Activated CD4-positive, CD25-positive, alpha-beta regulatory T cell treated with anti-CD3 and anti-CD28 coated beads, Interleukin-2, amount 50 U/mL, for 16 hours (primary cell): ENCODE measurements at places on chromosomes 1 and 21.

DNA sequence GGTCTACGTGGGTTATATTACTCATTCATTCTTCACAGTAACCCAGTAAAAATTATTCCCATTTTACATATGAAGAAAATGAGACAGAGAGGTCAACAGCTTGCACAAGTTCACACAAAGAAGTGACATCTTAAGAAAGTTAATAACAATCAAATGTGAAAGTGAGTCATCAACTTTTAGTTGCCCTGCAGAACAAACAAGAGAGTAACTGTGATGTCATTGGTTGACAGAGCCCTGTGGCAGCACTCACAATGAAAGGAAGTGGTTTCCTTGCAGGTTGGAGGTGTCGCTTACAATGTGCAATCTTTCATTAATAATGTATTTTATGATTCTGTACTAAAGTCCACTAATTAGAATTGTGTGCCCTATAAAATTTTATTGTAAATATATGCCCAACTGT lies 369.6 kb downstream of the RYR2 start:
- no peak for DNase-seq

- no peak for DNase-seq
These were observed 16.1 kb upstream of the LRRC3 start for GRCh38 chr21:44439211-44439600.

GRCh38 chr1:200226969-200227303 lies 182.9 kb downstream of the ZNF281 start:
- DNase-seq: no peak

- DNase-seq: no peak
These were observed at the start of gene FHAD1 for GRCh38 chr1:15246960-15247614. FHAD1 (plus strand) TSS chr1:15247223; CDS start chr1:15251785, 4,562 bp downstream.

GRCh38 chr1:6373961-6374720 lies 19.4 kb downstream of the ACOT7 start:
- no peak for DNase-seq

DNA sequence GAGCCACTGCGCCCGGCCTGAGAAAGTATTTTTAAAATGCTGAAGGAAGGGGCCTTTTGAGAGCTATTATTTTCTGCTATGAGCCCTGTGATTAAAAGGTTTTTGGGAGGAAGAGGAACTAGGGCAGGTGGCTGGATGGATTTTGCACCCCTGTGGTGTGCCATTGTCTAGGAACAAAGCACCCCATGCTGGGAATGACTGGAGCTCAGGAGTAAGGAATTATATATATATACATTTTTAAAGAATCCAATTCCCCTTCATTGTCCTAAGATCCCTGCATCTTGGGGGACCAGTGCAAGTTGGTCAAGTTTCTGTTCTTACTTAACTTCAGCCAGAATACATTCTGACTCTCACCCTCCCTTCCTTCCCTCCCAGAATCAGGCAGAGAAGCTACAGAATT lies 91.6 kb downstream of the ZNF648 start:
- no peak for DNase-seq

GRCh38 chr1:155794605-155795245 lies 62.3 kb downstream of the GON4L start:
- no peak for DNase-seq

- no peak for DNase-seq
These were observed 272.7 kb downstream of the FAM72C start for GRCh38 chr1:143699115-143699514.

GRCh38 chr21:45824546-45825215 lies 156.9 kb upstream of the COL6A1 start:
- no peak for DNase-seq

GRCh38 chr1:16114527-16115467 lies 41.1 kb downstream of the EPHA2 start:
- DNase-seq: no peak

DNA sequence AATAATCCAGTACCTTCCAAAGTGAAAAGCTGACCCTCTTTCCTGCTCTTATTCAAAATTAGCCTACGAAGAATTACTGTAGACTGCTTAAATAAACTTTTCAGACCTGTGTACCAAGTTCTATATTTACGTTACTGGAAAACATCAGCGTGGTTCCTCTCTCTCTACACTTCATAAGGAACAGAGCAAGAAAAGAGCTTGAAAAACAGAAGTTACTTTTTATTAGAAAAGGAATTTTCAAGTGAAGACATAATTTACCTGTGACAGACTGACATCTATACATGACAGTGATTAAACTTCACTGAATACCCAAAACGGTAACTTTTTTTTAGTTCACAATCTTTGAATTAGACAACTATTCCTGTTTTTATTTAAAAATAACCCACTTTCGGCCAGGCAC lies 2.7 kb downstream of the ENAH start:
- no peak for DNase-seq

DNA sequence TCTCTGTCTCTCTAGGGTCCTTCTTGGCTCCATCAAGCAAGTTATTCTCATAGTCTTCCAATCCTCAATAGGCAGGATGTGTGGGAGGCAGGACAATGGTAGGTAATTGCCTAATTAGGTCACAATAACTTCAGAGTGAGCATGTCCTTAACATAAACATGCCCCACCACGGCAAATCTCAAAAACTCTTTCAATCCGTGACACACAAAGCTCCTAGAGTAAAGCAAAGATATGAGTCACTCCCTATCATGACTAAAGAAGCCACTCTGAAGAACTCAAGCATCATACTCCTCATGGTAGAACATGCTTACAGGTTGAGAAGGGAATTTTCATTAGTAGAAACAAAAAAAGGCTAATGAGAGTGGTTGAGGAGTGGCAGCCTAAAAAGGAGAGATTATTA lies 4.9 kb downstream of the HAO2 start:
- DNase-seq: no peak

GRCh38 chr1:55172687-55173086 lies 42.5 kb downstream of the USP24 start:
- no peak for DNase-seq

DNA sequence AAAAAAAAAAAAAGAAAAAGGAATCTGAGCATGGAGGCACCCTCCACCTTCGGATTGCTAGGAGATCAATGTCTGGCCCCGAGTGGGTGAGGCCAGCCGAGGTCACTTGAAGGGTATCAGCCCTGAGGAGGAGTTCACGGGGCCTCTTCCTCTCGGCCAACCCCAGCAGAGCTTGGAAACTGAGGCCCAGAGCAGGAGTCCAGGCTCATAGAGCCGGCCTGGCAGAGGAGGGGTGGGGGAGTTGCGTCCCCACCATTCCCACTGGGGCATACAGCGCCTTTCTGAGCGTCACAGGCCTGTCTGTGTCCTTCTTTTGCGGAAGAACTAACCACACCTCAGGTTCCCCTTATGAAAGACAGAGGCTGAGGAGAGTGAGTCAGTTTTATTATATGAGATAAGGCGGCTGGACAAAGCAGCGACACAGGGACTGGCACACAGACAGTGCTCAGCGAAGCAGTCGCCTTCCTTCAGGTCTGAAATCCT lies 17.1 kb upstream of the EPHA2 start:
- no peak for DNase-seq

- DNase-seq: no peak
These were observed 17.0 kb upstream of the LRRC8C start for GRCh38 chr1:89615676-89616598.

DNA sequence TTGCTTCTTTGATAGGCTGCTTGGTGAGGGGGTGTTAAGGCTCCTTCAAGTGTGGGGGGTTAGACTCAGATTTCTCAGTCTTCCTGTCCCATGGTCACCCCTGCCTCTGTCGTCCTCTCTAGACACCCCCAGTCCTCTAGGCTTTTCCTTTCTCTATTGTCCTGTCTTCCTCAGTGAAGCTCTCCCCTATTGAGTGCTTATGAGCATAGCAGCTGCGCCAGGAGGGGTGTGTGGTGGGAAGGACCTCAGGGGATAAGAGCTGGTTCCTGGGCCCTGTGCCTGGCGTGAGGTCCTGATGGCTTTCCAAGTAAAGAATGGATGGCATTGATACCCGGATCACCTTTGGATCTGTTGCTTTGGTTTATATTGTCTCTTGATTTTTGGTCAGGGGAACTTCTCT lies 69.1 kb downstream of the DIP2A start:
- DNase-seq: no peak

- no peak for DNase-seq
These were observed 227.9 kb downstream of the CENPF start for GRCh38 chr1:214830941-214831340.

GRCh38 chr1:116697548-116698243 lies 30.2 kb upstream of the IGSF3 start:
- DNase-seq: no peak

- no peak for DNase-seq
These were observed 56.6 kb upstream of the VTCN1 start for GRCh38 chr1:117267232-117267774.

GRCh38 chr1:73901738-73902137 lies 296.2 kb downstream of the LRRIQ3 start:
- no peak for DNase-seq

GRCh38 chr1:240613356-240614142 lies 1.6 kb upstream of the GREM2 start:
- DNase-seq: no peak

DNA sequence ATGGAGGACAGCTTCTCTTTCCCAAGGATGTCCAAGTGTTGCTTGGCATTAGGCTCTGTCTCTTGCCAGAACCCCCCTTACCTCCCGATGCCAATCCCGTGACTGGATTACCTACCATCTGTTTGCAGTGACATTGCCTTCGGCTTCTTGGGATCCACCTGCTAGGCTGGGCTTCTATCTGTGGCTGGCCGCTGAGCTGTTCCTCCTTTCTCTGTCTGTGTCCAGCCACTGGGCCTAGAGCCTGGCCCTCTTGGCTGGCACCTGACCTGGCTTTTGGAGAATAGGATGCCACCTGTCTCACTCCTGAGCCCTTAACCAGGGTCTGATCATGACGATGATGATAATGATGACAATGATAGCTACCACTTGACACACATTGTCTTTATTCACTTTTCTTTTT lies 41.6 kb upstream of the STUM start:
- DNase-seq: no peak

DNA sequence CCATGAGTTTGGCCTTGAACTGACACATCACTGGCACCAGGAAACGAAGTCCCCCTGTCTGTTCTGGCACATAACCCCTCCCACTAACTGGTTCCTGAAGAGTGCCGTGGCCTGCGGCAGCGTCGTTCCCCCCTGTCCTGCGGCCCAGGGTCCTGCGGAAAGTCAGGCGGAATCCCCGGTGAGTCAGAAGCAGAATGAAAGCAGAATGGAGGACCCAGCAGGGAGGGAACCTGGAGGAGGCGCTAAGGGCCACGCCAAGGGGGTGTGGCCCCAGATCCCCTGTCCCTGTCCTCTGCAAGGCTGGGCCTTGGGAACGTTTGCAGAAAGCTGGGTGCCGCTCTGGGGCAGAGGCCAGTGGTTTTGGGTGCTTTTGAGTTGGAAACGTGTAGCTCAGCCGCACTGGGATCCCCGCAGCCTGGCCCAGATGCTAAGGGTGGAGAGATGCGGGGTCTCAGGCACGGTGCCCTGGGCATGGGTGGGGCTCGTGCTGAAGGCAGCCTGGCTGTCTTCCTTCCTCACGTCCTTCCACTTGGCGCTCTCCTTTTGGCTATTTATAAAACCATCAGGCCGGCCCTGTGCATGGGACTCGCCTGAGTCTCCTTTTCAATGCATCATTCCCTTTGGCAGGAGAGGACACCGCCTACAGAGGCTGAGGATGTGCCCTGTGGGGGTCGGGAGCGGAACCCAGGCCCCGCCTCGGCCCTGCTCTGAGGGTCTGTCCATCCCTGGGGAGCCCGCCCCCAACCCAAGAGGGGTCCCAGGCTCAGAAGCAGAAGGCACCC lies 36.2 kb downstream of the TP73 start:
- DNase-seq: no peak

GRCh38 chr1:226558036-226558650 lies 9.6 kb downstream of the STUM start:
- DNase-seq: no peak

- DNase-seq: no peak
These were observed 321.7 kb downstream of the HHAT start for GRCh38 chr1:210650403-210650802.

- DNase-seq: no peak
These were observed 44.3 kb downstream of the TPR start for GRCh38 chr1:186330758-186331157.

DNA sequence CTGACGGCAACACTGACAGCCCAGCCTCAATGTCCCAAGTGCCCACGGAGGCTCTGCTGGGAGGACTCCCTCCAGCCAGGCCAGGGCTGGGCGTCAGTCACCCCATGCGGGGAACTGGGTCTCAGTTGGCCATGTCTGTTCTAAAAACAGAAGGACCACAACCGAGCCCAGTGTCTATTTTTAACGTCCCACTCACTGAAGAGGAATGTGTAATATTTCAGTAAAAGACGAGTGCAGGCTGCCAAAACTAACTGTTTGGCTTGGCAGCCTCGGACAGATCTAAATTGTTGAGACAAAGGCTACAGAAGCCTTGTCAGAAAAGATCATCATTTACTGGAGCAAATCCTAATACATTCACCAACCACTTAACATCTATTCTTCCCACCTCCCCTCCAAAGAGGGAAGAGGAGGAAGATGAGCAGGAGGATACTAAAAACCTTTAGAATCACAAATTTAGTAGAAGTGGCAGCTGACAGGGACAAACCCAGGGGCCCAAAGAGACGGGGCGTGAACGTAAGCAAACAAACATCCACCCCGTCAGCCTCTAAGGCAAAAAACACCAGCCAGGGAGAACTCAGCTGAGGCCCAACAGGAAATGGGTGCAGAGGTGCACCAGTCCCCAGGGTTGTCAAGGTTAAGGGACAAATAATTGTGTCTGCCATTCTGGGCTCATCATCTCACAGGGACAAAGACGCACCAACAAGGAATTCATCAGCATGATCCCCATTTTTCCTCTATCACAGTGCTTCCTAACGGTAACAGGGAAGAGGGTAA lies 18.7 kb downstream of the C1orf198 start:
- DNase-seq: no peak

- DNase-seq: no peak
These were observed 115.5 kb upstream of the VAV3 start for GRCh38 chr1:108080448-108080847.

- no peak for DNase-seq
These were observed 23.3 kb upstream of the PTGFRN start for GRCh38 chr1:116886291-116886878.

DNA sequence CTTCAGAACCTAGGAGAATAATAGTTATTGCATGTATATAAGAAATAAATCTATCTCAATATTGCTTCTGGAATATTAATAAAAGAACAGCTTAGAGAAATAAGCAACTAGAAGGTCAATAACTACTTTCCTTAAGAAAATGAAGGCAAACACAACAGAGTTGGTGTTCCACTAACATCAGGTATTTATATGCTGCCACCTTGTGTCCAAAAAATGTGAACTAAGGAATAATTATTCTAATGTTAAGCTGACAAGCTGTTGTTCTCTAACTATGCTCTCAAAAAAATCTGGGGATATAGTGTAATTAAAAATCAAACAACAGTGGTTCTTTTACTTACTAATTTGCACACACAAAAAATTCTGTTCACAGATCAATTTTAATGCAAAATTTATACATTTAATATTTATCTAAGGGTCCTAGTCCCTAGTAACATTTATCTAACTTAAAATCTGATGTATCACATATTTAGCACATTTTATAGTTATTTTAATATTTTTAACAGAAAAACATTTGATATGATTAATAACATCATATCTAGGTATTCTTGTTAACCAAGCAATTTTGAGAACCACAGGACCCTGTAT lies 39.6 kb downstream of the UCHL5 start:
- no peak for DNase-seq
